Pancreas (tissue), 10 donors: ENCODE measurements at places on chromosomes 4 and X. TPM values are rescaled to one million over a fixed set of nuclear protein-coding genes. Genes with fewer than 3 reads are reported as not detected.

SEPTIN6 gene
- polyA plus RNA-seq, result 4.3 TPM

JCHAIN gene
- polyA plus RNA-seq, result 0.38 TPM

USP17L17 gene
- polyA plus RNA-seq, result not detected

ZNF711 gene
- polyA plus RNA-seq, result 2.7 TPM

CXCL11 gene
- polyA plus RNA-seq, result 0.73 TPM

FGF13 gene
- 1.2 TPM for polyA plus RNA-seq

ATP8A1 gene
- polyA plus RNA-seq, result 4.8 TPM

GPC4 gene
- polyA plus RNA-seq, result 3.0 TPM

TLR6 gene
- polyA plus RNA-seq, result 0.07 TPM

PDK3 gene
- polyA plus RNA-seq, result 2.4 TPM

ANAPC10 gene
- 5.3 TPM for polyA plus RNA-seq

MAGEB1 gene
- polyA plus RNA-seq, result not detected

ZFP42 gene
- polyA plus RNA-seq, result 0.05 TPM

SNCA gene
- 1.5 TPM for polyA plus RNA-seq

SH3TC1 gene
- polyA plus RNA-seq, result 23.4 TPM

YIPF7 gene
- not detected for polyA plus RNA-seq

STPG2 gene
- 0.12 TPM for polyA plus RNA-seq
